ENCODE measurements at places on chromosomes 6 and 20.

DNA sequence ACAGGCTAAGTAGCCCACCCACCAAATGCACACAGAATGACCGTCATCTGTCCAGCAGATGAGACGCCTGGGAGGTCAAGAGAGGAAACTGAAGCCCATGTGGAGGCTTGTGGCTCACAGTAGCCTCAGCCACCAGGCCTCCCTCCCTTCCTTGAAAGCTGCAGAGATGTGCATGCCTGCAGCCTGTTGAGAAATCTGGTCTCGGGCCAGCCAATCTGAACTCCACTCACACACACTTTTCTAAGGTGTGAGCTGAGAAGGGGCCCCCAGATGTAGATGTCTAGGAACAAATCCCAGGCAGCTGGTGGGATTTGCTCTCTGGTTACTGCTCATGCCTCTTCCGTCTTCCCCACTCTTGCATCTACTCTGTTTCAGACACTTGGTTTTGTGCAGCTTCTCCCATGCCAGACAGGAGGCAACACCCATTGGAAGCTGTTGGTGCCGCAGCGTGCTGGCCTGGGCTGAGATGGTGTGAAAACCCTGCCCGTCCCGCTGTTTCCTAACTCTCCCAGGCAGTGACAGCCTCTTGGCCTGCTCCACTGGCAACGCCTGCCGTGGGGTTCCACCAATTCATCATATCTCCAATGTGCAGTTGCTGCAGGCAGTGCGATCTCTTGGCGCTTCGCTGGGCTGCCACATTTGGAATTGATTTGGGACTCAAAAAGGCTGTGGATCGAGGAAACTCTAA, 24.1 kb upstream of the PAX1 start:
- no peak for DNase-seq

DNA sequence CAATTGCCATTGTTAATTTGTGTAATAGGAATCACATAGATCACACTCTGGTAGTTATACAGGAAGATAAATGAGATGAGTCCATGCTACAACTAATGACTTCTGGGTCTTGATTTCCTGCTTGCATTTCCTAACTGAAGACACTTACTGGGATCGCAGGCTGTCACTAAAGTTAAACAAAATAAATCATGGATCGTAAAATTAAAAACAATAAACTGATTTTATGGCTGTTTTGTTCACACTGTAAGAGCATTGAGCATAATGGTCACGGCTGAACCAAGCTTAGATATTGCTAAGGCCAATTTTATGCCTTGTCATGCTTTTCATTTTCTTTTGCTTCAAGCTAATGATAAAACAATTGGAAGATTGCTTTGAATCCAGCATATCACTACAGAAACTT, 332.5 kb upstream of the CITED2 start:
- no peak for DNase-seq

DNA sequence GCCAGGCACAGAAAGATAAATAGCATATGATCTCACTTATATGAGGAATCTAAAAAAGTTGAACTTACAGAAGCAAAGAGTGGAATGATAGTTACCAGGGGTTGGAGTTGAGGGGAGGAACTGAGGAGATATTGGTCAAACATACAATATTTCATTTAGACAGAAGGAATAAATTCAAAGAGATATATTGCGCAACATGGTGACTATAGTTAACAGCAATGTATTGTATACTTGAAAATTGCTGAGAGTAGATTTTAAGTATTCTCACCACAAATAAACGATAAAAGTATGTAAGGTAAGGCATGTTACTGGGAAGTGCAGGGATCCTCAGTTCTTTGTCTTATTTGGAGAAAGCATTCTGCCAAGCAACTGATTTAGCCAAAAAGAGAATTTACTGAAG, 171.9 kb downstream of the LMBRD1 start:
- no peak for DNase-seq

GRCh38 chr6:113719064-113719463, 138.1 kb upstream of the MARCKS start:
- DNase-seq, result no peak

- DNase-seq, result no peak
These were observed 232.9 kb downstream of the SAMD5 start for GRCh38 chr6:147741389-147741788.

- DNase-seq, result no peak
These were observed 816.9 kb downstream of the DHX35 start for GRCh38 chr20:39778847-39779604.

- DNase-seq, result no peak
These were observed 169.3 kb downstream of the ARID1B start for GRCh38 chr6:156946370-156946936.

All from SW 1271 (cell line).